RWPE1 (cell line): ENCODE measurements at places on chromosomes 3 and 15.

GRCh38 chr3:53229171-53229570 is 26.7 kb downstream of the TKT start:
- no peak for DNase-seq

- no peak for DNase-seq
Observed at GRCh38 chr15:62552444-62552843, 387.4 kb upstream of the C2CD4B start.

DNA sequence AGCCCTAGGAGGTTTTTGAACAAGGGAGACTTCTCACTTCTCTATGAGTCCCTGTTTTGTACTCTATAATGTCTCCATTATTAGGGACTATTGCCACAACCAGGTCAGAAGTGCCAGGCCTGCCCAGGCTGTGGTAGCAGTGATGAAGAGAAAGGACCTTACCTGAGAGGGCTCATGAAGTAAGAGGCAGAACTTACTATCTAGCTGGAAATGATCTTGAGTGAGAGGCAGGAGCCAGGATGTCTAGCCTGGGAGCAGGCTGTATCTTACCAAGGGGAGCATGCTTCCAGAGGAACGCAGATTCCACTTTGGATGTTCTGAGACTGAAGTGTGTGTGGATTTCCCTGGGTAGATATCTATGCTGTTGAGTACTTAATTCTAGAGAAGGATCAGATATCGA is 93.3 kb downstream of the RPL39L start:
- DNase-seq = no peak

GRCh38 chr3:47803480-47804025 is 615 bp downstream of the DHX30 start:
- DNase-seq = no peak

DNA sequence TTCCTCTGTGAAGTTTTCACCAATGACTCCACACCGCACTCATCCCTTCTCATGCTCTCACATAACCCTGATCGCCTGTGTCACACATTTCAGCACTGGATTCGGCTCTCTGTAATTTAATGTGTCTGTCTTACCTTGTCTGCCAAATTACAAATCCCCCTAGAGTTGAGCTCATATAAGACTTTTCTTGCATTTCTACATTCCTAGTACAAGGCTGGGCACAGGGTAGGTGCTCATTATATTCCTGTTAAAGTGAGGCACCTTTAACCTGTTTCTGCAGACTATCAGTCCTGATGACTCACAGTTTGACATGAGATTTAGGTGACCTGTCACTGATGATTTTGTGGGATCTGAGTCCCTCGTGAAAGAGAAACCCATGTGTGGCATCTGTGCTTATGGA is 22.6 kb downstream of the TGM5 start:
- DNase-seq = no peak

DNA sequence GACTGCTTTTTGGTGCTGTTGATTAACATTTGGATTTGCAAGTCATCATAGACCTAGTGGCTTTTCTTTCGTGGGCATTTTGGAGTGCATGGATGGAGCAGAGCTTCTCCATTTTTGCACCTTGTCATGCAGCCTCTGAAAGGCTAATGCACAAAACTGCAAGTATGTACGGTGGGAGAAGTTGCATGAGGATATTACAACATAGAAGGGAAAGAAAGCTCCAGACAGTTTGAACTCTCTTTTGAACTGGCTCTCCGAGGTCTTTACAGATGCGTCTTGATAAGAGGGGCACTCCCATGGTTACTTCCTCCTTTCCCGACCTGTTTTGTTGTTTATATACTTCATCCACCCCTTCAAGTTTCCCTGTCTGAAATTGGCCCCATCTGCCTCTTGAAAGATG is 147.1 kb upstream of the GBE1 start:
- no peak for DNase-seq

- DNase-seq = no peak
Observed at GRCh38 chr15:37361621-37362020, 261.3 kb upstream of the MEIS2 start.

GRCh38 chr15:37931321-37931720 is 3.1 kb upstream of the TMCO5A start:
- no peak for DNase-seq

- DNase-seq = no peak
Observed at GRCh38 chr15:85763673-85764633, 30.8 kb downstream of the KLHL25 start.

DNA sequence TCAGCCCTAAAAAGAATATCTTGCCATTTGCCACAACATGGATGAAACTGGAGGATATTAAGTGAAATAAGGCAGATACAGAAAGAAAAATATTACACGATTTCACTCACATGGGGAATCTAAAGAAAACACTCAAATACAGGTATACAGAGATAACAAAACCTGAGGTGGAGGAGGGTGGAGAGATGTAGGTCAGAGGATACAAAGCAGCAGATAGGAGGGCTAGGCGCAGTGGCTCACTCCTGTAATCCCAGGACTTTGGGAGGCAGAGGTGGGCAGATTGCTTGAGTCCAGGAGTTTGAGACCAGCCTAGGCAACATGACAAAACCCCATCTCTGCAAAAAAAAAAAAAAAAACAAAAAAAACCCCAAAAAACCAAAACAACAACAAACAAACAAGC is 23.2 kb upstream of the SRPRB start:
- no peak for DNase-seq

DNA sequence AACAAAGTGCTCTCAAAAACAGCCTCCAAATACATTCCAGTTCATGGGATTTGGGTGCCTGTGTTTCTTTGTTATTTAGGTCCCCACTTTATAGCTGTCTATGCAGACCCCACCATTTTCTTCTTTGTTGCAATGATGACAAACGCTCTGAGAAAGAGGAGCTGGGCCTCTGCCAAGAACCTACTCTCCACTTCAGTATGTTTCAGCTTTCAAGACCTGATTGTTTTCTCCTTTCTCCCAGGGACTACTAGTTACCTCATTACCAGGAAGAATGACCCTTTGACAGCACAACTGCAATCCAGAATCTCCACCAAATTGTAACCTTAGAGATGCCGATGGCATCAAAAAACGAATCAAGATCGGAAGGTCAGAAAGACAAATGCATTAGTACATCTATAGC is 236.8 kb downstream of the MEIS2 start:
- DNase-seq = no peak

GRCh38 chr3:135081856-135082434 is 286.9 kb downstream of the EPHB1 start:
- DNase-seq = no peak

GRCh38 chr3:96007650-96008195 is 806.7 kb upstream of the EPHA6 start:
- no peak for DNase-seq

GRCh38 chr3:48929358-48930035 is 10.9 kb downstream of the ARIH2 start:
- DNase-seq = no peak

- DNase-seq = no peak
Observed at GRCh38 chr3:167742338-167742737, 6.8 kb downstream of the SERPINI1 start.

- DNase-seq = peak; percentile 35
Observed at GRCh38 chr3:57397175-57398026, 104.9 kb upstream of the ASB14 start.

DNA sequence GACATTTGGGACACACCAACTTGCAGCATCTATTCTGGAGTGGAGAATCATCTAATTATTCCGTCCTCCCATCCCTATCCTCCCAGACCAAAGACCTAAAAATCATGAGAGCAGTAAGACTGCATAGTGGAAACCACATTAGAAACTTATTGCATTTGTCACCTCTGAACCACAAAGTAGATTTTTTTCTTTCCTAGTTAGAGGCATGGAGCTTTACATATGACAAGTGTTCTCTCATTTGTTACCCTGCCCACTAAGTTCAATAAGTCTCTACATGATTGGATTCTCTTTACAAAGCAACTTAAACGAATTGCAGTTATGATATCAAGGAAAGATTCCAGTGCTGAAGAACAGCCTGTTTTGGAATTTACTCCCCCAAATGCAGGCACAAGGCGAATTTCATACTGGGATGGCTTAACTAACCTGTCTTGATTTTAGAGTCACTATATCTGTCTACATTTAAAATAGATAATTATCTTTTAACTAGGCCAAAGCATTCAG is 42.3 kb upstream of the LRRFIP2 start:
- no peak for DNase-seq

DNA sequence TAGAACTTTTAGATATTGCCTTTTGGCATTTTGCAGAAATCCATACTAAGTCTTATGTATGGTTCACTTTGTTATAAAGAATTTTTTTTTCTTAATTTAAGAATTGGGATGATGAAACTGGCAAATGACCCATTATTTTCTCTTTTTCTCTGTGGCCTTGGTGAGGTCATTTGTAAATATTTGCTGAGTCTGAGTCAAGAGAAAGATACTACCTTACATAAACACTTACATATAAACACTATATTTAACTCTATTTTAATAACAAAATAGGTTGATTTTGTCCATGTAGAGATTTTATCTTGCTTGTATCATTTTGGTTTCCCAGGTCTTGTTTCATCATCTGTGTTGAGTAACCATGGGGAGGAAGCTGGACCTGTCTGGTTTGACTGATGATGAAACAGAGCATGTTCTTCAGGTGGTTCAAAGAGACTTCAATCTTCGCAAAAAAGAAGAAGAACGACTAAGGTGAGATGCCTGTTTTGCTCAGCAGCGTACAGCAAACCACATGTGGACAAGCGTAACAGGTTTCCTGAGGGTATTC is 91.1 kb downstream of the MYRIP start:
- no peak for DNase-seq

DNA sequence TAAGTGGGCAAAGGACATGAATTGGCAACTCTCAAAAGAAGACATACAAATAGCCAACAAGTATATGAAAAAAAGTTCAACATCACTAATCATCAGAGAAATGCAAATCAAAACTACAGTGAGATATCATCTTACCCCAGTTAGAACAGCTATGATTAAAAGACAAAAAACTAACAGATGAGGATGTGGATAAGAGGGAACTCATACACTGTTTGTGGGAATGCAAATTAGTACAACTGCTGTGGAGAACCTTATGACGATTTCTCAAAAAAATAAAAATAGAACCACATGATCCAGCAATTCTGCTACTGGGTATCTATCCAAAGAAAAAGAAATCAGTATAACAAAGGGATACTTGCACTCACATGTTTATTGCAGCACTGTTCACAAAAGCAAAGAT is 28.6 kb downstream of the NEK10 start:
- DNase-seq = no peak

DNA sequence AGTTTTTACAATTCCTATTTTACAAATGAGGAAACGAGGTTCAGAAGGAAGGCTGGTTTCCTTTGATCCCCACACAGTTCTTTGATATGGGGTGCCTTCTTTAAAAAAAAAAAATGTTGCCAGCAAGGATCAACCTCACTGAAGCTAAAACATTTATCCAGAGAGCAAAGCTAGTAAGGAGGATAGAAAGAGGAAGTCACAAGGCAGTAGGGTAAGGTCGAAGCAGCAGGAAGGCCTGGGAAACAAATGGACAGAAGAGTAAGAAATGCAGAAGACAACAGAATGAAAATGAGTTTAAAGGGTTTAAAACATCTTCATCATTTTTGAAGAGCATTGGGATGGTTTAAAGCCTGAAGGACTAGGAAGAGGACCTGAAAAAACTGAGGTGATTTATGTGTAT is 30.6 kb upstream of the CP start:
- no peak for DNase-seq

DNA sequence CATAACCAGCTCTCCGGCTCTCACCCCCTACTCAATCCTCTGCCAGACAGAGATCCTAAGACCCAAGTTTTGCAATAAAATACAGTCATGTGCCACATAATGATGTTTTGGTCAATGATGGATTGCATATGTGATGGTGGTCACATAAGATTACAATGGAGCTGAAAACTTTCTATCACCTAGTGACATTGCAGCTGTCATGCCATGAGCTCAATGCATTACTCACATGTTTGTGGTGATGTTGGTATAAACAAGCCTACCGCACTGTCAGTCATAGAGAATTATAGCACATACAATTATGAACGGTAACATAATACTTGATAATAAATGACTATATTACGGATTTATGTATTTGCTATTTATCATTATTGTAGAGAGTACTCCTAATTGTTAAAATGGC is 26.9 kb upstream of the SAMMSON start:
- no peak for DNase-seq

GRCh38 chr3:124558991-124559845 is 171.0 kb upstream of the UMPS start:
- peak; percentile 80 for DNase-seq

DNA sequence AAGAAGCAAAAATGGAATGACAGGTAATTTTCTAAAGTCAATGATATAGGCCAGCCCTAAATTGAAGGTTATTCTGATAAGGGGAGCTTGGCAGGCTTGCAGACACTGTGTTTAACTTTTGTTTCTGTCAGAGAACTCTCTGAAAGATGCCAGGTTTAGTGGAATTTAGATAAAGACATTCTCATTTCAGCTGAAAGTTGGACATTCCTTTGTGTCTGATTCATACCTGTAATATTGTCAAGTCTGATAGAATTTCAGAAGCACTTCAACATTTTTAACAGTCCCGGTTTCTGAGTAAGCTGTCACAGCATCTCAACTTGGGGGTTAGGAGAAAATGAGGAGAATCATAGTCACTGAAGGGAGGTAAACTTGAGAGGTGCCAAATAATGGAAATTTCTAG is 84.0 kb downstream of the DIPK2A start:
- DNase-seq = peak; percentile 7
